GM23338 (cell line): ENCODE measurements at places on chromosomes 4 and X. TPM values are rescaled to one million over a fixed set of nuclear protein-coding genes. Genes with fewer than 3 reads are reported as not detected.

GRCh38 chrX:9298221-9298620 is 166.6 kb upstream of the TBL1X start:
- H3K36me3 ChIP-seq, result no peaks in the 10 kb centered on the region
- DNase-seq, result no peak
- H3K4me3 ChIP-seq, result no peak overlapping the region
- peaks cover 20% of the 10 kb centered on the region; the same call in 1 of the 2 replicates for H3K27me3 ChIP-seq

DNA sequence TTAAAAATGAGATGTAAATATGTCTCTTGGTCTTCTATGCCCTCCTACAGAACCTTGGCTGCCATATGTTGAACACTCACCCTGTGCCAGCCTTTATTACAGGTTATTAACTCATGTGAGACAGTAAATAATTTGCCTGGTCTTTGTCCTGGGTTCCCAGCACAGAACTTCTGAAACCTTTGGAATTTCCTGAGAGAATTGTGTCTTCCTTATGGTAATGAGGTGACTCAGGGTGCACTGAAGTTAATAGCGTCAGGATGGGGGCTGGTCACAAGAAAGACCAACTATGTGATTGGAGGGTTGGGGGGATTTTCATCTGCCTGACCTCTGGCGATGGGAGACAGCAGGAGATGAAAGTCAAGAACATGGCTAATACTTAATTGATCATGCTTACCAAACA is 289.8 kb upstream of the STS start:
- DNase-seq, result no peak
- no peaks in the 10 kb centered on the region for H3K27me3 ChIP-seq
- H3K4me1 ChIP-seq, result peaks cover 23% of the 10 kb centered on the region
- no peak overlapping the region for H3K27ac ChIP-seq
- H3K36me3 ChIP-seq, result no peaks in the 10 kb centered on the region
- H3K4me3 ChIP-seq, result no peak overlapping the region

DNA sequence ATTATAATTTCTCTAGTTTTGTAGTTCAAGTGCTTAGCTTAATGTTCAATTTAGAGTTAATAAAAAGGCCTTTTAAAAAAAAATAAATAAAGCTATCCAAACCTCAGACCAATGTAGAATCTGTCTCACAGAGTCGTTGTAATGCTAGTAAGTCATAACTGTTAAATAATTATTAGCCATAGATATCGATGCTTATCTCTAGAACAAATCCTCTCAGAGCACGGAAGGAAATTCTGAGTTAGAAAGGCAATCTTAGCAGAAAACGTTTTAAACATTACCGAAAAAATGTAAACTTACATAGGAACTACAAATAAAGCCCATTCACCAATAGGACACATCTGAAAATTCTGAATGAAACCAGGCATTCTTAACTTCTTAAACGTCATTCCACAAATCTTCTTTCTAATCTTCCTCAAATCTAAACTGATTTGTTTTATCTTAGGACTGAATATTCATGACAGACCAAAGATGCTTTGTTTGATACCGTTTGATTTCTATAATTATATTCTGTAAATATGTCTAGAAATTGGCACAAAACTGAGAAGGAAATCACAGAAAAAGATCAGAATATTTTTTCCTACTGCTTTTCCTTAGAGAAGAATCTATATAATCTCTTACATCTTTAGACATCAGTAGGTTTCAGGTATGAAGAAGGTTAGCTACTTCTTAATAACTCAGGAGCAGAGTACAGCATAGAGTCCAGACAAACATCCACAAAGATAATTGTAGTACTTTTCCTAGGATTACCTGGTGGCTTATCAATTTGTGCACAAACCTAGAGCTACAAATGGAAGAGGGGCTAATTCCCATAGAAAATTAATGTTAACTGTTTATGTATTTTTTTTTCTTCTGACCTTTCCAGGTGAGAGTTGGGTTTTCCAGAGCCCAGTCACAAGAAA is 140.7 kb downstream of the BTC start:
- H3K27ac ChIP-seq, result no peak overlapping the region
- no peaks in the 10 kb centered on the region for H3K36me3 ChIP-seq

DNA sequence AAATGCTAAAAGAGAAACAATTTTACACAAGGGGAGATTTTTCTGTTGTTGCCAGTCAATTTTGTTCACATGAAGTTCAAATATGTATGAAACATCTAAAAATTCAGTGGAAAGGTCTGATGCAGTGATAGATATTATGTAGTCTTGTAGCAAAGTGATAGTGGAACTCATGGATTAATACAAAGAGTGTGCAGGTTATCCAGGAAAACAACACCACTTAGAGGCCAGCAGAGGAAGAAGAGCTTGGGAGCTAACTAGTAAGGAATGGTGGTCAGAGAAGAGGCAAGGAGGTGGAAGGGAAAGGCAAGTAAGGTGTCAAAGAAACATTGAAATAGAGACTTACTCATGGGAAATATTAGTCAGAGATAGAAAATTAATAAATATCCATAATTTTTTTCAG is 395.6 kb downstream of the MAPK10 start:
- DNase-seq, result peak; percentile 29
- H3K36me3 ChIP-seq, result no peaks in the 10 kb centered on the region
- H3K4me1 ChIP-seq, result no peaks in the 10 kb centered on the region
- H3K27ac ChIP-seq, result no peak overlapping the region
- H3K4me3 ChIP-seq, result no peak overlapping the region

GRCh38 chrX:102652031-102652688 is 877 bp downstream of the GPRASP1 start:
- no peaks in the 10 kb centered on the region for H3K36me3 ChIP-seq
- no peaks in the 10 kb centered on the region; the same call in 1 of the 2 replicates for H3K4me1 ChIP-seq
- peaks cover 11% of the 10 kb centered on the region; the same call in 1 of the 2 replicates for H3K27me3 ChIP-seq
- peak overlapping the region; percentile 60 for H3K4me3 ChIP-seq

Gene ENPEP
- 0.74 and 1.5 TPM in 2 replicates for total RNA-seq

Gene CDX4
- total RNA-seq, result 0.50 and 2.0 TPM in 2 replicates
